ENCODE measurements at places on chromosomes 2 and 18.

GRCh38 chr2:232457121-232458011 is 1.4 kb downstream of the ALPI start:
- no peak overlapping the region for H3K27ac ChIP-seq
- H3K4me1 ChIP-seq = peaks cover 7% of the 10 kb centered on the region
- no peak for DNase-seq

DNA sequence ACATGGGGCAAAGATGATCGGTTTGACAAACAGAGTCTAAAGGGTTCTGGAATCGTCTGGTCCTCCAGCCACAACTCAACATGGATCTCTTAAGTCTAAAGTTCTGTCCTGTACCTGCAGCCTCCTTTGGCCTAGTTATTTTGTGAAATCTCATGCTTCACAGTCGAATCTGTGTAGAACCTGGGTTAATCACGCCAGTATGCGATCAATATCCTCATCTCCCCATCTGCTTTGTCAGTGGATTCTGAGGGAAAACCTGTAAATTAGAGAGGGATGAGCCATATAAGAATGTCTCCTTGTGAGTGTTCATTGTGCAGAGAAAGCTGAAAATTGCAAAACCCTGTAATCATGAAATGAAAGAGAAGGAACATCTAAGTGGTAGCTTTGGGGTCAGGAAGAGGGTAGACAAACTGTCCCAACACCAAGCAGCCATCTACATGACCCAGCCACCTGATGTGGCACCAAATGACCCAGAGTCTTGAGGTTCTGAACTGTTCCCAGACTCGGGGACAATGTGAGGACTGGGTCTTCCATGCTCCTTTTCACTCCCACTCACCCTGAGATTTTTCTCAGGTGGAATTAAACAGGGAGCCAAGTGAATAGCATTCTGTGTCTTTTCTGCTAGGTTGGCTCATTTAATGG is 175.6 kb downstream of the ALPK2 start:
- peaks cover 25% of the 10 kb centered on the region for H3K27me3 ChIP-seq
- no peaks in the 10 kb centered on the region for H3K36me3 ChIP-seq

DNA sequence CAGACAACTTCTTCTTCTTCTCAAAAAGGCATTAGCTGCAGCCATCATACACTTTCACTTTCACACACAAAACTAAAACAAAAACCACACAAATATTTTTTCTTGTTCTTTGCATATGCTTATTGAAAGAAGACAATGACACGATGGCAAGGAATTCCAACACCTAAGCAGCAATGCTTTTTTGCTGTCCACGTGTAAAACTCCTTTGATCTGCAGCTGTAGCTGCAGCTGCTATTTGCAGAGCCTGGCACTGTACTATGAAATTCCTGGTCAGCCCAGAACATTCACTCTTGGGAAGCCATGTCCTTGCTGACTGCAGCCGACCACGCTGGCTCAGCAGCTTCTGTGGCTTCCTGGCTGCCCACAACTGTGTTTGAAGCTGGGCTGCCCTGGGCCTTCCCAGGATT is 316.2 kb downstream of the CDH2 start:
- DNase-seq = no peak
- peaks cover 17% of the 10 kb centered on the region for H3K4me1 ChIP-seq
- no peak overlapping the region for H3K4me3 ChIP-seq
- peak overlapping the region; percentile 30 for H3K27ac ChIP-seq
- H3K36me3 ChIP-seq = no peaks in the 10 kb centered on the region
- no peaks in the 10 kb centered on the region for H3K27me3 ChIP-seq

DNA sequence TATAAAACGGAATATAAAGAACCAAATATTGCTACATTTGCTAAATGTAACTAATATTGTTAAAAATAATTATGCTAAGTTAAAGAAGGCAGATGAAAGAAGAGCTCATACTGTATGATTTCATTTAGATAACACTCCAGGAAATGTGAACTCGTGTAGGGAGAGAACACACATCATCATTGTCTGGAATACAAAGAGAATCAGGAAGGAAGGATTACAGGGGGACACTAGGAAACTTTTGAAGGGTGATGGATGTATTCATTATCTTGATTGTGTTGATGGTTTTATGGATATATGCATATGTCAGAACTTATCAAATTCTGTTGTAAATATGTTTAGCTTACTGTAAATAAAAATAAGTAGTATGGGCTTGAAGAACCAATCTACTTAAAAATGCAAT is 104.1 kb upstream of the TRIB2 start:
- H3K27me3 ChIP-seq = no peaks in the 10 kb centered on the region
- DNase-seq = no peak
- H3K36me3 ChIP-seq = no peaks in the 10 kb centered on the region
- peaks cover 3% of the 10 kb centered on the region for H3K4me1 ChIP-seq
- no peak overlapping the region for H3K27ac ChIP-seq

- peaks cover 49% of the 10 kb centered on the region for H3K36me3 ChIP-seq
- peaks cover 36% of the 10 kb centered on the region for H3K4me1 ChIP-seq
- DNase-seq = no peak
- no peaks in the 10 kb centered on the region for H3K27me3 ChIP-seq
Observed at GRCh38 chr2:120134263-120134662, 88.9 kb downstream of the TMEM185B start.

DNA sequence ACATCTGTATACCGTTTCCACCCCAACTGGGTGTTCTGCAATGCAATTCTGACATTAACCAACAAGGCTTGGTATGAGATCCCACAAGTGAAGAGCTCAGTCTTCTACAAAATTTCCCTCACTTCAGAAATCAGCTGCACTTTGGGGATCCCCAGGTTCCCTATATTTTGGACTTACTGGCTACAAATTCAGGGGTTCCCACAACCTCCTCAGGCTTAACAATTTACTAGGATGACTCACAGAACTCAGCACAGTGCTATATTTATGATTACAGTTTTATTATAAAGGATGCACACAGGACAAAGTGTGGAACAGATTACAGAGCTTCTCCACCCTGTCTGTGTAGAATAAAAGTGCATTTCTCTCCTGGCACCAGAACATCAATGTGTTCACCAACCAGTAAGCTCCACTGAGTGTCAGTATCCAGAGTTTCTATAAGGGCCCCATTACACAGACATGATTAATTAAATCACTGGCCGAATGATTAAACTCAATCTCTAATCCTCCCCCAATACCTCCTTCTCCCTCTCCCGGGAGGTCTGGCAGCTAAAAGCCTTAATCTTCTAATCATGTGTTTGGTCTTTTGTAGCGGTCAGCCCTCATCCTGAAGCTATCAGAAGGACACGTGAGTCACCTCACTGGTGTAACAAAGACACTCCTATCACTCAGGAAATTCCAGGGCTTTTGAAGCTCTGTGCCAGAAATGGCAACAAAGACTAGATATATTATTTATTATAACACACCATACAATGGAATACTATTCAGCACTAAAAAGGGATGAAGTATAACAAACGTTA is 84.6 kb downstream of the SLC66A3 start:
- peaks cover 3% of the 10 kb centered on the region for H3K4me1 ChIP-seq
- peaks cover 15% of the 10 kb centered on the region for H3K36me3 ChIP-seq
- H3K27ac ChIP-seq = no peak overlapping the region
- no peak for DNase-seq
- no peaks in the 10 kb centered on the region for H3K27me3 ChIP-seq
